Hippocampal formation (tissue), 2 donors: ENCODE measurements at places on chromosomes 7 and 10.

DNA sequence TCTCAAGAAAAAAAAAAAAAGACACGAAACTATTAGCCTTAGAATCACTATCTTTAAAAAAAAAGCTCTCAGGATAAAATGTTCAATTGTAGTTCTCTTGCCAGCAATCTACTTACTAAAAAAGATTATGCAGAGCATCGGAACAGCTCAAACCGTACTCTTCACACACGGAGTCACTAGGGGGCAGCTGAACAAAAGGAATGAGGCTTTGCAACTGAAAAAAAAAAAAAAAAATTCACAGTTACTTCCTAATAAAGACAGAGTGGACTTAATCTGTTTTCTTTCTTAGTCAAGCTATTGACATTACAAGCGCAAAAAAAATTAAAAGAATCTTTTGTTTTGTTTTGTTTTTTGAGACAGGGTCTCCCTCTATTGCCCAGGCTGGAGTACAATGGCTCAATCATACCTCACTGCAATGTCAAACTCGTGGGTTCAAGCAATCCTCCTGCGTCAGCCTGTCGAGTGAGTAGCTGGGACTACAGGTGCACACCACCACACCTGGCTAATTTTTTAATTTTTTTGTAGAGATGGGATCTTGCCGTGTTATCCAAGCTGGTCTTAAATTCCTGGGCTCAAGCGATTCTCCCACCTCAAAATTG lies 11.5 kb downstream of the PMS2 start:
- DNase-seq: peak; percentile 68

DNA sequence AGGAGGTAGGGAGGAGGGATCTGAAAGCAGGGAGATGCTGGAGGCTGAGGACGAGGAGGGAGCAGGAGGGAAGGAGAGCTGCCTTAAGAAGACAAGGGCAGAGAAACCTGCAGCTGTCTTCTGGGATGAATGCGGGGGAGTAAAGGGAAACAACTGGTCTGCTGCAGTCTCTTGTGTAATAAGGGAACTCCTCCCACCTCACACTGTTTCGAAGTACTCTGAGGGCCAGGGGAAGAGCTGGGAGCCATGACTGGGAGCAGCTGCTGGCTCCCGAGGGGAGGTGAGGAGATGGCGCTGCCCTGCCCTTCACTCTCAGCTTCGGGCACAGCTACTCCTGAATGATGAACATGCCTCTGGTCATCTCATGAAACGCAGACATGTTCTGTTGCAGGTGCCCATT lies 65.1 kb downstream of the CLEC2L start:
- DNase-seq: no peak

DNA sequence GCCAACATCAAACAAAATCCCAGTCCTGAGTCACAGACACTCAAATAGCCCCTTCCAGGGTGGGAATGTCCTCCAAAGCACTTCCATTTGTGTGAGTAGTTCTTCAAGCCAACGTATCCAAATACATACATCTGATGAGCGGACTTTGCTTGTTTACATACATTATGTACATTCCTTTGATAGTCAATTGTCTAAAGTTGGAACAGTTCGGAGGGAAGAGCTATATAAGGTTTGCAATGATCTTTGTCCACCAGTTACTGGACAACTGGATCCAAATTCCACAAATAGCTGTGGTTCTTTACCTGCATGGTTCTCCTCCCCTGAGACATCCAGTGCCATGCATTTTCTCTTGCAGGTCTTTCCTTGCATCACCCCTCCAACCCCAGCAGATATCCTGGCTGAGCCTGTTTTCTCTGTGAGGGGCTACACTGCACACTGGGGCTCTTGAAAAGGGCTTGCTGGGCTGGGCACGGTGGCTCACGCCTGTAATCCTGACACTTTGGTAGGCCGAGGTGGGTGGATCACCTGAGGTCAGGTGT lies 4.7 kb upstream of the MGMT start:
- DNase-seq: no peak

DNA sequence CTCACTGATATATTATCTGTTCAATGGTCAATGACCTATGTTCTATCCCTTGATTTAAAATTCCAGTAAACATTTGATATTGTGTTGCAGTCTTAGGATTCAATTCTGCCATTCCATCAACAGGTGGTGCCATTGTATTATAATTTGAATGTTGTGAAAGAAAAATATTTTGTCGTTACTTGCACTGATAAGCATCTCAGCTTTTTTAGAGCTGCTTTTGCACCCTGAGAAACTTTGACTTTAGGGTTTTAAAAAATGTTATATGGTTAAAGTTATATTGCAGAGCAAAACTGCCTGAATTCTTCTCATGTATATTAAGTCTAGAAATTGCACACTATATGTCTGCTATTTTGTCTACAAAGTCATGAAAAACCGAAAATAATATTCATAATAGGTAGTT lies 18.8 kb upstream of the MINDY3 start:
- DNase-seq: peak; percentile 48

GRCh38 chr7:138903859-138904435 lies 77.2 kb downstream of the KIAA1549 start:
- no peak for DNase-seq

DNA sequence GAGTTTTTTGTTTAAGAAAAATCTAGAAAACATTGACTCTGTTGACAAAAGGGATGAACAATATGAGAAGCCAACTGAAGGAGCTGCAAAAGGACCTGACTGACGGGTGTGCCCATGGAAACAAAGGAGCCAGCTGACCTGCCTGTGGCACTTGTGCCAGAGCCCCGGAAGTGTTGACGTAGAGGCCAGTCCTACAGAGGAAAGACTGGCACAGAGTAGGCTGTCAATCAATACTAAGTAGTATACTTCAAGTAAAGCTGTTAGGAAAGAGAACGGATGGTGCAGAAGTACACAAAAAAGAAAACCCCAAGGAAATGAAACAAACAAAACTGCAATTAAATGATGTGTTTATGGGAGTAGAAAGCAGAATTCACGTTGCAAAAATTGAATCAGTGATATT lies 19.0 kb upstream of the ABI1 start:
- peak; percentile 56 for DNase-seq

DNA sequence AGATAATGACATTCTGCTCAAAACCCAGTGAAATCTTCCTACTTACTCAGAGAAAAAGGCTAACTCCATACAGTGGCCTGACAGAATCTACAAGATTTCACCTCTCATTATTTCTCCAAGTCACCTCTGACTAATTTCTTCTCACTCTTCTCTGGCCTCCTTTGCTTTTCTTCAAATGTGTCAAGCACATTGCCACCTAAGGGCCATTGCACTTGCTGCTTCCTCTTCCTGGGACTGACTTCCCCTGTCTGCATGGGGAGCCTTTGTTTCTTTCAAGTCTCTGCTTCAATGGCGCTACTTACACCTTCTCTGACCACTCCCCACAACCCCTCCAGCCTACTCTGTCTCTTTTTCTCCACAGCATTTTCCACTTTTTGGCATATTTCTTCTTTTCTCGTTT lies 36.0 kb downstream of the PRTFDC1 start:
- DNase-seq: no peak

GRCh38 chr10:80277016-80277415 lies 12.4 kb downstream of the MAT1A start:
- no peak for DNase-seq

- DNase-seq: no peak
Observed at GRCh38 chr7:53191191-53191695, 155.8 kb downstream of the POM121L12 start.

DNA sequence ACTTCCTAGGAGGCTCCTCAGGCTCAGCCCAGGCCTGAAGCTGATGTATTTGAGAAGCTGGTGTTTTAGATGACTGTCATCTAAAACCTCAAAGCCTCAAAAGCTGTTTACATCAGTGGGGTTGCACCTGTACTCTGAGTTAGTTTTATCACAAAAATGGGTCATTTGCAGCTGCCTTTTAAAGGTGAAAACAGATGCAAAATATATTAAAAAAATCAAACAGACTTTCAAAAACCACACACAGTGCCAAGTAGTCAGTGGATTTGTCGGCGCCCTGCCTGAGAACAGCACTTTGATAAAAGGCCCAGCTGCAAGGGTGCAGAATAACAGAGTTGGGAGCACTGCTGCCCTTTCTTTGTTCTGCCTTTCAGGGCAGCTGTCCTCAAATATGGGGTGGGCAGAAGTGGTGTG lies 103.0 kb downstream of the VOPP1 start:
- peak; percentile 23 for DNase-seq

- DNase-seq: peak; percentile 9
Observed at GRCh38 chr7:77247206-77247850, 47.7 kb upstream of the FGL2 start.

GRCh38 chr7:47962262-47962661 lies 14.0 kb upstream of the PKD1L1 start:
- no peak for DNase-seq

- no peak for DNase-seq
Observed at GRCh38 chr10:110058212-110058611, 50.4 kb downstream of the ADD3 start.

GRCh38 chr7:84108787-84109186 lies 85.8 kb downstream of the SEMA3A start:
- no peak for DNase-seq

GRCh38 chr7:24172856-24173255 lies 111.1 kb upstream of the NPY start:
- DNase-seq: no peak

DNA sequence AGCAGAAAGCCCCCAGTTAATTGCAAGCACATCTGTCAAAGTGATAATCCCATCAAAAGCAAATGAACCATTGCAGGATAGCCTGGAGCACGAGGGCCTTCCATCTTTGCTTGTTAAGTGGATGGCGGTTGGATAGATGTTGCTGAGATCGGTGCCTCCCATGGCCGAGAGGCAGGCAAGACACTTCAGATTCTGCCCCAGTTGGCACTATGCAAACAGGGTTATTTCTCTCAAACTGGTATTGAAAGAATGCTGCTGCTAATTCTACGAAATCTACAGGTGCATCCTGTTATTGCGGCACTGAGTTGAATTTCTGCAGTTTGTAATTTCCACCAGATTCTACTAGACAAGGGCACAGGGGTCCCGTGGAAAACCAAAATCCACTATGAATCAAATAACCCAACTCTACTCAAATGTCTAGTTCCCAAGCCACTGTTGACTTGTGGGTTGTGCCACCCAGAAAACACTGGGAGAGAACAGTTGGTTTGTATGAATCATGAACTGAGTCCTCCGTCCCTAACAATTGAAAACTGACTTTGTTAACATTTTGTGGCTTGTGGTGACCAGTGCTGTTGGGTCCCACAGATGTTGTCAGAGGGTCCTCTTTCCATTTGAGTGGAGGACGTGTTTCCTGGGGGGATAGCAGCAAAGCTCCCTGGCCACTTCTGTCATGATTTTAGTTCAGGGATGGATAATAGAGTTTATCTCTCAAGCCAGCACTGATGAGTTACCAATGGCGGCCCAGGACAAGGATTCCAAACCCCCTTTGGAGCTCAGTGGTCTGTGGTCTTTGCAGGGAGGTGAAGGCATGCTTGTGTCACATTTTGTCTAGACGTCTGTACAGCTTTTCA lies 7.1 kb upstream of the IL2RA start:
- DNase-seq: no peak

DNA sequence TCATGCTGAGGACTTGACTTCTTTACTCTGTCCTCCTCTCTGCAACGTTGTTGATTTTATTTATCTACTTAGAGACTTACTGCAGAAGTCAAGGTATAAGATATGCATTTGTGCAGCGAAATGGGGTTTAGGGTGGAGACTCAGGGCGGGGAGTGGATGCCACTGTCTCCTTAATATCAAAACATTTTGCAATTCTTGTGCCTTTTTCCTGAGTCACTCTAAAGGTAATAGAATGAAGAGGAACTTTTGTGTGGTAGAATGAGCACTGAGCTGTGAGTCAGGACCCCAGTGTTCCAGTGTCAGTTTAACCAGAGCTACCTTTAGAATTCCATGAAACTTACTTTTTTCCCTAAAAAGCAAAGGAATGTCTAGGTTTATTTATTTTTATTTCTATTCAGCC lies 78.2 kb downstream of the VTI1A start:
- DNase-seq: no peak

DNA sequence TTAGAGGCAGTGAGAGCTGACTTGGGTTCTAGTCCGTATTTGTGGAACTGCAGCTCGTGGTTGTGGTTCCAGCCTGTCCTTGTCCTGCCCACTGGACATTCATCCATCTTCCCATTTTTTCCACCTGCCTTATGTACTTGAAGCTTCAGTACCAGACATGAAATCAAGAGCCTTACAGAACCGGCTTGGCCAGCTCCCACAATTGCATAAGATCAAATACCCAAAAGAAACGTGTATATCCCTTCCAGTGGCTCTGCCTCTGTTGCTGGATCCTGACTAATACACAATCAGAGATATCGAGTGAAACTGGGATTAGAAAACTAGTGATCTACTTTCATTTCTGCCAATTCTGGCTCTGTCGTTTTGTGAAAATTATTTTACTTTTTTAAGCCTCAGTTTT lies 23.8 kb upstream of the LIPA start:
- DNase-seq: no peak
